Stimulated activated CD8-positive, alpha-beta memory T cell treated with anti-CD3 and anti-CD28 coated beads, Interleukin-7, amount 100 ng/mL, for 48 hours (primary cell): ENCODE measurements at places on chromosomes 12 and 14.
A peak's percentile ranks its signal among the peaks of the same experiment; 100 is the strongest.

- no peak for DNase-seq
These were observed 114.3 kb downstream of the SLC15A5 start for GRCh38 chr12:16163146-16163545.

GRCh38 chr12:78888568-78888967 lies 24.0 kb downstream of the SYT1 start:
- no peak for DNase-seq

DNA sequence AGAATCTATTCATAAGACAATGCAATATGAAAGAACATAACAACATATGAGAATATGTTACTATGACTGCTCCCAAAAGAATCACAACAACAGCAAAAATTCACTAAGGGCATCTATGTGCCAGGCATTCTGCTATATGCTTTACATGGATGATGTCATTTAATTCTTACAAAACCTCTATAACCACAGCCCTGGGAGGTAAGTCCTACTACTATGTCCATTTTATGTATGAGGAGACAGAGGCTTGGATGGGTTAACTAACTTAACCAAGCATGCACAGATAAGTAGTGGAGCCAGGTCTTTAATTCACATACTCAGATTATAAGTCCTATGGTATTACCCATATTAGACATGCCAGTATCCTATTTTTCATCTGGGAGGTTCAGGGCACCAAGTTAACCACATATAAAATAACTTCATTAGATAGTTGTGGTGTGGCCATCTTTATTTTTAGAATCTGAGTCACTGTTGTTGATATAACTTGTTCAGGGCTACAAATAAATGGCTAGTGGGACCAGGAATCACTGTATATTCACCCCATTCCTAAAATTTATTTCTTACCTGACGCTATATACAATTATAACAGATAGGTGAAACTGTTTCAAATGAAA lies 33.2 kb upstream of the RAD51AP1 start:
- DNase-seq = no peak

GRCh38 chr12:61810486-61810885 lies 449.7 kb upstream of the USP15 start:
- no peak for DNase-seq

DNA sequence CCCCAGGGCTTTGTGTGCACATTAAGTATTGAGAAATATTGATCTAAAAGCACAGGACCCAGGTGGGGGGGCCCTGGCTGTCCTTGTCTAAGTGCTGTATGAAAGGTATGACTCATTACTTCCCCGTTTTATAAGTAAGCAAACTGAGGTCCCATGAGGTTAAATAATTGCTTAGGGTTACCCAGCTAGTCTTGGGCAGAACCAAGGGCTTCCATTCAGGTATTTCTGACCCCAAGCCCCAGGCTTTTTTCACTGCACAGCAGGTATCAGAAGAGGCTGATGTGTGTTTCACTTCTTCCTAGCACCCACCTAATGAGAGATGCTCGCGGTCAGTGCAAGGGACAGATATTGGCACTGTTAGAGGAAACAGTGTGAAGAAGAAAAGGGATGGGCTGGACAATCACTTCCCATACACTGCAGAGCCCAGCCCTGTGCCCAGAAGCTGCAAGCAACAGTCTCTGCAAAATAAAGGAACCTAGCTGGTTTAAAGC lies 4.7 kb upstream of the TC2N start:
- no peak for DNase-seq

GRCh38 chr12:27859648-27860047 lies 79.6 kb upstream of the MANSC4 start:
- DNase-seq = no peak

GRCh38 chr12:10965476-10965875 lies 21.2 kb downstream of the TAS2R50 start:
- no peak for DNase-seq

- DNase-seq = peak; percentile 83
These were observed at the start of gene ERGIC2 for GRCh38 chr12:29380536-29381523. ERGIC2 (minus strand) TSS chr12:29381172; CDS start chr12:29371633, 9,539 bp downstream.
